ENCODE measurements at places on chromosomes 7 and 10.
A peak's percentile ranks its signal among the peaks of the same experiment; 100 is the strongest.

- no peak for DNase-seq
Measured at GRCh38 chr10:76626386-76626785, 1011.2 kb downstream of the KCNMA1 start.

- no peak for DNase-seq
Measured at GRCh38 chr10:118914629-118915028, 114.9 kb upstream of the NANOS1 start.

GRCh38 chr10:18683427-18683826, 24.2 kb downstream of the ARL5B start:
- DNase-seq: no peak

DNA sequence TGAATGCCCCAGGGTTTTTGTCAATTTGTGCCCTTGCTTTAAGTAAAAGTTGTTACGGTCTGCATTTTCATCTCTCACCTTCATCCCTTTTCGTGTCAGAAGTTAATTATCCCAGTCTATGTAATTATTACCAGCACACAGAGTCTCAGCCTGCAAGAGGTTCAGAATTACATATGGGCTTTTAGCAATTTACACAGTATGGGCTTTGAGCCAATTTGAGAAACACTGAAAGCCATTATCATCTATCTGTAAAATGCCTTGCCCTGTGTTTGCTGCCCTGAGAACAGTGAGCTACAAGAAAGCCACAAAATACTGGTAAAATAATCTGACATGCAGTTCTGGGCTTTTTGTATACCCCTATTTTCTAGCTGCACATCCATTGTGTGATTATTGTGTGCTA, 125.6 kb upstream of the STEAP4 start:
- no peak for DNase-seq

- no peak for DNase-seq
Measured at GRCh38 chr10:45278860-45279498, 36.4 kb downstream of the OR13A1 start.

GRCh38 chr10:85151506-85151905, 823.1 kb downstream of the CCSER2 start:
- no peak for DNase-seq

- no peak for DNase-seq
Measured at GRCh38 chr10:117734731-117735405, 192.3 kb downstream of the EMX2 start.

DNA sequence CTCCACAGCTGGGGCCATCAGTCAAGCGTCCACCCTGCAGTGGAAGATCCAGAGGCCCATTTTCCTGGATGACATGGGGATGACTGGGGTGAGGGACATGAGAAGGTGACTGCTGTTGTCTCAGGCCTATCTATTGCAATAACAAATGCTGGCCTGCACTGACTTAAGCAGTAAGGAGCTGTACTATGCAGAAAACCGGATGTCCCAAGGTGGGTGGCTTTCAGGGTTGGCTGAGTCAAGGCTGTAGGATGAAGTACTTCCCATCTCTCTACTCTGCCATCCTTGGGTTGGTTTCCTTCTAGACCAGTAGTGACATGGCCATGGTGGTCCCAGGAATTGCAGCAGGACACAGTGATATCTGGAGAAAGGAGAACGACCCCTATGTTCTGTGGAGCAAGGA, 48.1 kb downstream of the NEURL1 start:
- DNase-seq: no peak

- DNase-seq: no peak
Measured at GRCh38 chr7:89133819-89134218, 338.3 kb upstream of the TEX47 start.

- DNase-seq: no peak
Measured at GRCh38 chr7:55156919-55157763, 138.3 kb downstream of the EGFR start.

- no peak for DNase-seq
Measured at GRCh38 chr10:43851030-43851429, 202.3 kb upstream of the ZNF32 start.

DNA sequence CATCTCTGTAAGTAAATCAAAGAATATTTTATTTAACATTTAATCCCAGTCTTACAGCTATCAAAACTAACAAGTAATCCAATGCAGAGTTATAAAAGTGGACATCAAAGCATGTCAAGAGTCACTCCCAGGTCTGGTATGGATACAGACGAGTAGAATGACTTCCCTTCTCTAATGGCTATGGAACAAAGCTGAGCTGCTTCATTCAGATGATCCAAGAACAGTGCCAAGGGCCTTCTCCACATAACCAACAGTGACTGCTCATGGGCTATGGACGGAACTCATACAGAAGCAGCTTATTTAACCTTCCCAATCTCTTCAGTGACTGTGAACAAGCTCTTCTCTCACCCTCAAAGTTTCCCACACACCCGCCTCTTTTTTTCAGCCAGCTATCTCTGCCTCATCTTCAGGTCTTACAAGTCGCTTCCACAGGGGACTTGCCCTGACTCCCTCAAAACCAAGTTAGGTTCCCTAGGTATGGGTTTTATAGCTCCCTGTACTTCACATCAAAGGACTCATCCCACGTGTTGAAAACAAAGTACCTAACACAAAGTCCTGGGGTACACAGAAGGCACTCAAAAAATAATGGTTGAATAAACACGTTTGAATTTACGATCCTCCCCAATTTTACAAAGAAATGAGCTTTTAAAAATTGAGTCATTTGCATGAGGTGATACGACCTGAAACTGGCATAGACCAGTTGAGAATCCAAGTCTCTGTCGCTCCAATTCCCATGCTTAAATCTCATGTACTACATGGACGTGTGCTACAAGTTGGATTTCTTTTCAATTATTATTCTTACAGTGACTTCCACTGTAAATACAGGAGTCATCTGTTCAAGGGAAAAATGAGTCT, 3.1 kb downstream of the USP6NL start:
- no peak for DNase-seq

GRCh38 chr7:2717293-2718261, 29.6 kb downstream of the AMZ1 start:
- DNase-seq: no peak

- DNase-seq: no peak
Measured at GRCh38 chr10:60035984-60036383, 129.6 kb upstream of the CCDC6 start.

DNA sequence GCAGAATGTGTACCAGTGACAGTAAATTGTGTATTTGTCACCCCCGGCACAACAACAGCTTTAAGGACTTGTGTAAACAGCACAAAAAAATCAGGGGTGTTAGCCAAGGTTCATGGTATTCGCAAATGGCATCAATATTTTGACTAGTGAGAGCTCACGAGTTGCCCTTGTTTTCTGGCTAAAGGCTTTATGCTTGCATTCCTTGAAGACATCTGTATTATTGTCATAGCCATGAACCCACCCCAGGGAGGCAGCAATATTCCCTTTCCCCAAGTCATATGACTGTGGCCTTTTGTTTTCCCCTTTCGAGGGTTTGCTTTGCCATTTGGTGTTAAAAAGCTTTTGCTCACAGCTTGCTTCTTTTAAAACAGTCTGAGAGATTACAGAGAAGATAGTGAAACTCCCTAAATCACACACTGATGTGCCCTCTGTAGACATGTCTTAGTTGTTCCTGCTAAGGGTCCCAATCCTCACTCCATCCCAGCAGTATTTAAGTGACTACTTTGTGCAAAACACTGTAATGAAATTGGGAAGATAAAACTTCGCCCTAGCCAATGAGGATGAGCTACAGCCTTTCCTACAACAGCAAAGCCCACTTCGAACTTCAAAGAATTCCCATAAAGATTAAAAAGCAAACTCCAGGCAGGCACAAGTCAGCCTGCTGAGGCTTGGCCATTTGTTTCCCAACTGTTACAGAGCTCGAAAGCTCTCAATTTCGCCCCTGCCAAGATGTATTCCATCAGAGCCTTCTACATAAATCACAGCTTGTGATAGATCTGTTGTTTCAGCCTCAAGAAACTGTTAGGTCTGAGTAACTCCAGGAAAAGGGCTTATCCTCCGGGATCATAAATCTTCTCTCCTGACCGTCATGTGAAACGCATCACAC, 172.3 kb downstream of the ADAM12 start:
- no peak for DNase-seq

DNA sequence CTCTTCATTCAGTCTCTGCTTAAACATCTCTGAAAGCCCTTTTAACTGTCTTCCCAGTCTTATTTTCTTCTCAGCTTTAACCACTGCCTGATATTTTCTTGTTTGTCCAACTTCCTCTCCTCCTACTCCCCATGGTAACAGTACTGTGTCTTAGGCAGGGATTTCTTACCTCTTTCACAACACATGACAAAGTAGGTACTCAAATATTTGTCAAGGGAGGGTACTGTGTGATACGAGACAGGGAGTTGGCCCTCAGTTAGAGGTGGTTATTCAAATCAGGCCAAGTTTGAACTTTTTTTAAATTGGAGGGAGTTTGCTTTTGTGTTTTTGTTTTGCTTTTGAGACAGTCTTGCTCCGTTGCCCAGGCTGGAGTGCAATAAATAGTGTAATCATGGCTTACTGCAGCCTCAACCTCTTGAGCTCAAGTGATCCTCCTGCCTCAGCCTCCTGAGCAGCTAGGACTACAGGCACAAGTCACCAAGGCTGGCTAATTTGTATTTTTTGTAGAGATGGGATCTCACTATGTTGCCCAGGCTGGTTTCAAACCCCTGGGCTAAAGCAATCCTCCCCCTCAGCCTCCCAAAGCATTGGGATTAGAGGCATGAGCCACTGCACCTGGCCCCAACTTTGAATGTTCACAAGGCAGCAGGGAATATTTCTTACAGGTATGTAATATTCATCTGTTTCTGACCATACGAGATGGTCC, 2.5 kb upstream of the KPNA7 start:
- no peak for DNase-seq

DNA sequence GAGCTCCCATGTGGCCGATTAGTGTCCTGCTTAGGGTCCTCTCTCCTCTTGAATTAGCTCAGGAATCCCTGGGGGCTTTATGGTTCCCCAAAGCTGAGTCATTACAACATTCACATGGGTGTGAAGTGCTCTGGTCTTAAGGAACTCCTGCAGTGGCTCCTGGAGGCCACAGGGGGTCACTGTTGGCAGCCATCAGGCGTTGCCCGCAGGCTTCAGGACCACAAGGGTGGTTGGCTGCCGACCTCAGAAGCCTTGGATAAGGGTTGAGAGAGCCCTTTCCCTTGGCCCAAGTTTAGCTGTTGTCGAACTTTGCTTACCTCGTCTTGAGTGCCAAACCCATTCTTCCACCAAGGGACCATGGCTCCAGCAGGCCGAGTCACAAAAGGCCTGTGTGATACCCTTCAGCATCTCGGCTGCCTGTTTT, 61.7 kb downstream of the SH2D4B start:
- DNase-seq: peak; percentile 47

DNA sequence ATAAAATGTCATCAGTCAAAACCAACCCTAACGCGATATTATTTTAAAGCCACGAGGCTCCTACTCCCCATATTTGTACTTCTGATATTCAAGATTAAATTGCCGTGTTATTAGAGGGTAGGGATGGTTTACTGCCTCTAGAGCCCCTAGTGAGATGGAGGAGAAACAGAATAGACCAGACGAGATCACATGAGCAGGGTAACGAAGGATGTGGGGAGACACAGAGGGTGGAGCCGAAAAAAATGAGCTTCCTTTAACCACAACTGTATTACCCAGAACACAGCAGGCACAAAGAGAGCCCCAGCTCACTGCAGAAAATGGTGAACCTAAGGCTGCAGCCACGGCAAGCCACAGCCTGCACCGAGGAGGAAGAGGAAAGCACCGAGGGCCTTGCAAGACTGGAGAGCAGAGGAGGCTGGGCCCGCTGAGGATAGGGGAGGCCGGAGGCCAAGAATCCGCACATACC, 14.3 kb downstream of the ZC3HAV1 start:
- DNase-seq: peak; percentile 91

DNA sequence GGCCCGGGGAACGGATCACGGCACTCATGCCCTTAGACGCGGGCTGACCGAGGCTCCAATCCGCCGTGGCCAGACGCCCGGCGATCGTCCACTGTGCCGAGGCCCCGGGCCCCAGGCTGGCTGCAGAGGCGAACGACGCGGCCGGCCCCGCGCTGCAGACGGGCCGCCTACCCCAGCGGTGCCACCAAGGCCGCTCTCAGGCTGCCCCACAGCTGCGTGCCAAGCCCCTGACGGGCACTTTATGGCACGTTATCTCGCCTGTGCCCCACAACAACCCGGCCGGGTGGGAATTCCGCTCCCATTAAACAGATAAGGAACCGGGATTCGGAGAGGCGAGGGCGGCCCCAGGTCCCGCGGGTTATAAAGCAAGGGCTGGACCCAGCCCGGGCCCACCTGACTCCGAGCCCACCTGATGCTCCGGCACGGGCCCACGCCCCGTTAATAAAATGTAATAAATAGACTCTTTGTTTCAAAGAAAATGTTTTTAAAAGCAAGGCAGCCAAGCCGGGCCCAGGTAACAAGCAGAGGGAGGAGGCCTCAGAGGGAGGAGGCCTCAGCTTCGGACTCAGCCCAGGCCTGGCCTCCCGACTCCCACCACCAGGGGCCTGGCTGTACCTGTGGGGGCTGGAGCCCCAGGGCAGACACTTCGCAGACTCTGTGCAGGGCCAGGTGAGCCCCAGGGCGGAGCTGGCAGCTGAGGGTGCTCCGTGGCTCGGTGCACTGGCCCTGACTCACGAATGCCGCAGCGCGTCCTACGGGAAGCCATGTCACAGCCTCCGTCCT, 79.7 kb downstream of the FOXL3 start:
- no peak for DNase-seq

GRCh38 chr7:130929896-130930659, 196.1 kb upstream of the KLF14 start:
- no peak for DNase-seq

DNA sequence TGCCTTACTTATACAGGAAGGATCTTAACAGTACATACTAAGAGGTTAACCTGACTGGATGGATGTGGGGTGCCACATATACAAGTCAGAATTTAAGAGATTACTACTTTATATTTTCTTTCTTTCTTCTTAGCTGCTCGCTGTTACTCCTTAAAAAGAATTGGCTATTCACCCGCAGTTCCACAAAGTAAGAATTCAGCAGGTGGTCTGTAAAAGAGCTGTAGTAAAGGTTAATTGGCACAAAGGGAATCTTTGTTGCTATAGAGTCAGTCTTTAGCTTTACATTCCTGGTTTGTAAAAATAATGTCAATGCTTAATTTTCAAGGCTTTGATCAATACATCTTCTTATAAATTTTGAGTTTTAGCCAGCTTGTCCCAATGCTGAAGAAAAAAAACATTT, 43.2 kb downstream of the RALA start:
- no peak for DNase-seq

- no peak for DNase-seq
Measured at GRCh38 chr10:31129880-31130405, 98.3 kb upstream of the ZNF438 start.

- DNase-seq: peak; percentile 37
Measured at GRCh38 chr7:140876519-140877248, 48.0 kb downstream of the BRAF start.

GRCh38 chr10:112282086-112282485, 1.1 kb upstream of the TECTB start:
- DNase-seq: no peak
